ENCODE measurements at places on chromosomes 1 and 21.
A peak's percentile ranks its signal among the peaks of the same experiment; 100 is the strongest.

DNA sequence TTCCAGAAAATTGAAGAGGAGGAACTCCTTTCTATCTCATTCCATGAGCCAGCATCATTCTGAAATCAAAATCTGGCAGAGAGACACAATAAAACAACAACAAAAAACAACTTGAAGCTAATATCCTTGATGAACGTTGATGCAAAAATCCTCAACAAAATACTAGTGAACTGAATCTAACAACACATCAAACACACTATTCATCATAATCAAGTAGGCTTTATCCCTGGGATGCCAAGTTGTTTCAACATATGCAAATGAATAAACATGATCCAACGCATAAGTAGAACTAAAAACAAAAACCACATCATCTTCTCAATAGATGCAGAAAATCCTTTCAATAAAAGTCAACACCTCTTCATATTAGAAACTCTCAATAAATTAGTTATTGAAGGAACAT is 335.3 kb upstream of the BRINP3 start:
- no peak for DNase-seq

GRCh38 chr1:212106286-212106792 is 70.8 kb downstream of the DTL start:
- no peak for DNase-seq

GRCh38 chr1:30668024-30668423 is 55.4 kb downstream of the MATN1 start:
- DNase-seq, result no peak

DNA sequence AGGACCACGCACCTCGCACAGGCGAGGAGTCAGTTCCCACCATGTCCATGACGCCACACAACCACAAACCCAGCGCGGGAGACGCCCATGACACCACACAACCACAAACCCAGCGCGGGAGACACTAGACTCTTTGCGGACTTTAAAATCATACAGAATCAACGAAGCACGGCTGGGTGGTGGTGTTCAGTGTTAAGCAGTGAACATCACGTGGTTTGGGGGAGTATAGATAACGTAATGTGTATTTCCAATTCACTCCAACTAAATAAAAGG is 19.2 kb downstream of the PTTG1IP start:
- no peak for DNase-seq

GRCh38 chr1:44747878-44748277 is 8.2 kb downstream of the KIF2C start:
- no peak for DNase-seq

GRCh38 chr1:113545210-113545609 is 154.9 kb downstream of the MAGI3 start:
- DNase-seq, result no peak

GRCh38 chr1:54681358-54681757 is 34.3 kb upstream of the TTC4 start:
- peak; percentile 13 for DNase-seq

All from muscle of arm (tissue), 14 donors.